ENCODE measurements at places on chromosomes 7 and 10. TPM values are rescaled to one million over a fixed set of nuclear protein-coding genes. Genes with fewer than 3 reads are reported as not detected.

The PLAC9 gene
- 1.9 TPM for total RNA-seq

The CAV1 gene
- total RNA-seq: 541 TPM

The SPDYE5 gene
- total RNA-seq: 0.12 TPM

The SPDYE2B gene
- total RNA-seq: not detected

The CYP3A7 gene
- total RNA-seq: 0.55 TPM

The SSC4D gene
- total RNA-seq: 0.55 TPM

The KCNH2 gene
- total RNA-seq: 4.4 TPM

The GIMAP2 gene
- 2.9 TPM for total RNA-seq

The AASS gene
- 31.1 TPM for total RNA-seq

The COX19 gene
- total RNA-seq: 10.2 TPM

The CALML3 gene
- total RNA-seq: not detected

The INA gene
- total RNA-seq: 0.50 TPM

The UNC5B gene
- total RNA-seq: 11.2 TPM

The CAV2 gene
- total RNA-seq: 112 TPM

The ABCC2 gene
- 0.75 TPM for total RNA-seq
